ENCODE measurements at places on chromosomes 5 and 9.

DNA sequence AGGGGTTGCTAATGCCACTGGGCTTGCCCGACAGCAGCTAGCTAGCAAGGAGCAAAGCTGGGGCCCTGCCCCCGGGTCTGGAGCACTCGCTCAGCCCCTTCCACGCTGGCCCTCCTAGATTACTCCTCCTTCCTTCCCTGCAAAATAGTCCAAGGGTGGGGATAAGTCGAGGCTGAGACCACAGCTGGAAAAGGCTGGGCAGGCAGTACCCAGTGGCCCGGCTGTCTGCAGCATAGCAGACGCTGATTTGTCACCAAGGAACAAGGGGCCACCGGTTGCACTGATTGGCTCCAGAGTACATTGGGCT lies 73.9 kb downstream of the ADAMTS2 start:
- DNase-seq: no peak

GRCh38 chr5:176812269-176813259 lies 2.2 kb downstream of the UNC5A start:
- DNase-seq: peak; percentile 86

GRCh38 chr5:81482595-81482994 lies 88.7 kb upstream of the ACOT12 start:
- DNase-seq: no peak

DNA sequence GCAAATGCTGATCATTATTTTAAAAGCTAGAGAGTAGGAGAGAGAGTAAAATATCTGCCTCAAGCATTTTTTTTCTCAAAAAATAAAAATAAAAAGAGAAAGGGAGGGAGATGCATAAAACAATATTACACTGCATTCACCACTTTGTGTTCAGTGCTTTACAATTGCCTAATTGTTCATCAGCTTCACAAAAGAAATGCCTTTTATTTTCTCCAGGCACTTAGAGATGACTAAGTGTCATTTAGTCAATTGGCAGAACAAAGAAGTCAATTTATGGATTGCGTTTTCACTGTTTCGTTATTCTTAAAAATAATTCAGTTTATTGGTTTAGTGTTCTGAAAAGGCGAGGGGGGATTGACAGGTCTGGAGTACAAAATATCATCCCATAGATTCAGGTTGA lies 232.5 kb upstream of the CCNH start:
- no peak for DNase-seq

DNA sequence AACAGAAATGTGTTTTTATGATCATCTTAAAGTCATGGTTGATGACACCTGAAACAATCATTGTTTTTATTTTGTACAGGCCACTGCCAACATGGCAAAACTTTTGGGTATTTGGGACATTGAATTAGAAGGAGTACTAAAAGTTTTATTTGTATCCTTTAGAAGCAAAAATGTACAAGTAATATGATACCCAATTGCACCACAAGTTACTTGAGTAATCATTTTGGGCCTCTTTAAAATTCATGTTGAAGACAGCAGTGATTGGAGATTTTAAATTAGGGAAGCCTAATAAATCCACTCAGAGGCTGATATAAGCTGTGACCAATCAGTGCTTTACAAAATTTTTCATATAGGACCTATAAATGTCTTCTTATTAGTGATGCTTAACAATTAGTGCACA lies 212.9 kb downstream of the MARCHF11 start:
- no peak for DNase-seq
